ENCODE measurements at places on chromosomes 11 and 22.

- no peak for DNase-seq
Measured at GRCh38 chr11:66317322-66317722, 478 bp upstream of the CD248 start.

GRCh38 chr11:126518071-126518971, 162.8 kb downstream of the ST3GAL4 start:
- no peak for DNase-seq

GRCh38 chr22:25680956-25681355, 61.0 kb upstream of the MYO18B start:
- DNase-seq: no peak

GRCh38 chr22:35864545-35865165, 147.0 kb downstream of the APOL5 start:
- DNase-seq: no peak

DNA sequence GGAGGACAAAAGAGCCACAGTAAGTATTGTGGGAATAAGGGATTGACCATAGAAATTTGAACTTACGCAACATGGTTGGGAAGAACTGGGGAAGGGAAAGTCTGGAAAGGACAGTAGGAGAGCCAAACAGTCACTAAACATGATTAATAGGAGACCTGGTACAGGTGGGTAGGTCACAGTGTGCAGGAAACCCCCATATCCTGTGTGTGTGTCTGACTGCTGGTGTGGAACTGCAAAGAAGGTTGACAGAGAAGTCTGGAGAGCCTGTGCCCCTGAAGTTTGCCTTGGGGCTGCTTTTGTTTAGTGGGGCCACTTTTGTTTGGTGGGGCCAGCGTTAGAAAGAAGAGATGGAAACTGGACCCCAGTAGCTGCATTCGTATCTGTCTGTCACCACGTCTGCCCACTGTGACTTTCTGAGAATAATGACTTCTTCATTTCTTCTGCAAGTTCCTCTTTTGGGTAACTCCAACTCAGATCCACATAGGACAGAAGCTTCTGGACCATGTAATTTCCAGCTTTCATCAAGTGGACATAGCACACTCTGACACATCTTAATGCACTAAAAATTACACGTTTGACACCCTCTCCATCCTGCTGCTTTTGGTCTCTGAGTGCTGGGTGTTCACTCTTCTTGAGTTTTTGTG, 126.8 kb upstream of the RAG2 start:
- DNase-seq: no peak

DNA sequence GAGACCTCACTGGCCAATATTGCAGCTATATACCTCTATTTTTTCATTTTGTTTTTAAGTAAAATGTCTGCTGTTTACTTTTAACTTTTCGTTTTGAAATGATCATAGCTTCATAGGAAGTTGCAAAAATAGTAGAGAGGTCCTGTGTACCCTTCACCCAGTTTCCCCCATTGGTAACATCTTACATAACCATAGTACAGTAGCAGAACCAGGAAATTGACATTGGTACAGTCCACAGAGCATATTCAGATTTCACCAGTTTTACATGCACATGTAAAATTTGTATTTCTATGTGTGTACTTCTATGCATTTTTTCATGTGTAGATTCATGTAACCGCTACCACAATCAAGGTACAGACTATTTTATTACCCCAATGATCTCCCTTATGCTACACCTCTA, 3.8 kb downstream of the AMOTL1 start:
- no peak for DNase-seq

DNA sequence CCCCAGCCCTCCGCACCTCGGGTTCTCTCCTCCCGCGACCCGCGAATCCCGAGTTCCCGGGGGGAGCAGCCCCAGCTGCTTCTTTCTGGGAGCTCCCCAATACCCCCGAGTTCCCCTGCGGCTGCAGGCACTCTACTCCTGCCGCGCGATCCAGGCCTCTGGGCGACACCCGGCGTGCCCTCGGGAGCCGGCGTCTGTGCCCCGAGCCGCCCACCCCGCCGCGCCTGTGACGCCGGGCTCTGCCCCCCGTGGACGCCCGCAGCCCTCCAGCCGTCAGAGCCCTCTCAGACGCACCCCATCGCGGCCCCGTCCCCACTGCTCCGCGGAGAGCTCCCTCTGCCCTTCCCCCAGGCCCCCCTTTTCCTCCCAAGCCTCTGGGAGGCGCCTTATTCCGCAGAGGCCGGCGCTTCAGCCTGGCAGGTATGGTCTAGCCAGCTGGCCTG, 422 bp downstream of the GLB1L2 start:
- no peak for DNase-seq

- DNase-seq: no peak
Measured at GRCh38 chr11:128374026-128374425, 213.3 kb downstream of the ETS1 start.
